ENCODE measurements at places on chromosomes 4 and X. TPM values are rescaled to one million over a fixed set of nuclear protein-coding genes. Genes with fewer than 3 reads are reported as not detected.

DNA sequence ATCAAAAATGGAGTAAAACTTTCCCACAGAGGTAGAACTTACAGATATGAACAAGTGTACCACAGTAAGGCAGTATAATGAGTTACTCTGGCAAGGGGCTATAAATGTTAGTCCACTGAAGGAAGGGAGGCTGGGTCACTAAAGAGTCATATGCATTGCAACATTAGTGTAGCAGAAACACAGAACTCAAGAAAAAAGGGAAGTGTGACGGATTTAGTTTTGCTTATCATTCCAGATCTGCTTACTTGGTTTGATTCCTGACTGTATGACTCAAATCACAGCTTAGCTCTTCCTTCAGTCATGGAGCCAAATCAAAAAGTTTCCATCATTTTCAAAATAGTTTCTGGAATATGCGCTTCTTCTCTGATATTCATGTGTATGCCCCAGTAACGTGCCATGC is 148.7 kb downstream of the FSTL5 start:
- DNase-seq: no peak

DNA sequence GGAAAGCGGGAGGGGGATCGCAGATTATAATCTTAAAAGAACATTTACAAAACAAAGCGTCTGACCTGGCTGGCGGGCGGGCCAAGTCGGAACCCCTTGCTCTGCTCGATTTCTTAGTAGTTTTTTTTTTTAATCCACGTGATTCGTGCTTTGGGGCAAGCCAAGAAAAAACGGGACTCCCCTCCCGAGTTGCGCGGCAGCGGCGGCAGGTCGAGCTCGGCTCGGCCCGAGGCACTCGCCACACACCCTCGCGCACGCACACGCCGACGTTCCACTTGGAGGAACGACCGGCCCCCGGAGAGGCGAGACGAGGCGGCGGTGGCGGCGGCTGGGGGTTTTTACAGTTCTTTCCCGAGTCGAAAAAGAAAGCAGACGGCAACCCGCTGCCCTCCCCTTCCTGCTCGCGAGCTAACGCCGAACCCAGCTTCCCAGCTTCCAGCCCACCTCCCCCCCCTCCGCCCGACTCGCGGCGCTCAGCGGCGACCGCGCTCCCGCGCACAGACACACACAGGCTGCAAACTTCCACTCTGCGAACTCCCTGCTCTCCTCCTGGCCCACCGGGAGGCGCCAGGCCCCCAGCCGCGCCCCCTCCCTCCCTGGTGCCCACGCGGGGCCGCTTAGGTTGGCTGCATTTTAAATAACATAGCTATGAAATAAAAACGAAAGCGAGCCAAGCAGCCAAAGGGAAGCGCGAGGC is 1.2 kb downstream of the BCOR start:
- peak; percentile 75 for DNase-seq

- no peak for DNase-seq
Observed at GRCh38 chr4:99400831-99401230, 34.3 kb downstream of the ADH7 start.

PNCK gene
- total RNA-seq: 3.6 TPM

RAB33A gene
- total RNA-seq: 0.67 TPM

DNA sequence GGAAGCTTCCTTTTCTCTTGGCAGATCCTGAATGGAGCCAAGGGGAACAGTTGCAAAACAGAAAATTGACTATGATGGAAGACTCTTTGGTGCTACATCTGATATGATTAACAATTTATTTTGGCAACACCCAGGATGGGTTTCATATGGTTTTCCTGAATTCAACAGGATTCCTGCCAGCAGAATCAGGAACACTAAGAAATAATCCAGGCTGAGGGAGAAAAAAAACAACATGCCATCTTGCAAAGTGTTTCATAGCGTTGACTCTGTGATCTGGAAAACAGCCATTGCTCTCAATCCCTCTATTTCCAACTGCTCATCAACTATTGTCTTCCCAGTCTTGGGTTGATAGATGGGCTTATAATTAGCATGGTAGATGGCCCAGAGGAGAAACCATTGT is 303.8 kb upstream of the KLF3 start:
- no peak for DNase-seq

- DNase-seq: no peak
Observed at GRCh38 chrX:154908821-154909220, 22.7 kb downstream of the F8A1 start.

DNA sequence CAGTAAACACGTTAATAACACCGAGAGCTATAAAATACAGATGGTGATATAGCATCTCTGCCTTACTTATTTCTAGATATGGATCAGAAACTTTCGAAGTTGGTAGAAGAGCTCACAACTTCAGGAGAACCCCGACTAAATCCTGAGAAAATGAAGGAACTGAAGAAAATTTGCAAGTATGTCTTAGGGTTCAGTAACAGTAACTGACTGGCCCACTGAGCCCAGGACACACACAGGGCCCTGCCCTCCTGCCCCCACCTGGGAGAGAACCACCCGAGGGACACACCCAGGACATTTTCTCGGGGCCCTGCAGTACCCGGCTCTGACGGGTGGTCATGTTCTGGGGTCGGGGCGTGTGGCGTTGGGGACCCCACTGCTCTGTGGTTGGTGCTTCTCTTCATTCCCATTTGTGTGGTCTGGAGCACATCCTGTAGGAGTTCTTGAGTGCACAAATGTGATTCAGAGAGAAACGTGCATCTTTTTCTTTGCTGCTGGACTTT is 1.1 kb downstream of the UVSSA start:
- no peak for DNase-seq

GRCh38 chr4:135545616-135546317 is 1344.2 kb upstream of the PABPC4L start:
- no peak for DNase-seq

DNA sequence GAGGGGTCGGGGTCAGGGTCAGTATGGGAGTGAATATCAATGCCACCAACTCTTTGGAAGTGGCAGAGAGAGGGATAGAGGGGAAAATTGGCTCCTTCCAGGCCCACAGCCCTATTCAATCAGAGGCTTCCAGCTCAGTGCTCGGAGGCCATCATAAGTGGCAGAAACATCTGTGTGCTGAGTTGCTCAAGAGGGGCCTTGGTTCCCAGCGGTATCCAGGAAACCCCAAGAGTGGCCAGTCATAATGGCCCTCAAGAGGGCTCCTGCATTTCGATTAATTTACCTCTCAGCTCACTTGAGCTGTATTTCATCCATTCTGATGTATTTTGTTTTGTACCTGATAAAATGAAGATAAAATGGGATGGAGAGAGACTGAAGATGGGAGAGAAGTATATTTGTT is 154.3 kb upstream of the EOLA2 start:
- DNase-seq: no peak

SPATA4 gene
- total RNA-seq: 0.25 TPM

DNA sequence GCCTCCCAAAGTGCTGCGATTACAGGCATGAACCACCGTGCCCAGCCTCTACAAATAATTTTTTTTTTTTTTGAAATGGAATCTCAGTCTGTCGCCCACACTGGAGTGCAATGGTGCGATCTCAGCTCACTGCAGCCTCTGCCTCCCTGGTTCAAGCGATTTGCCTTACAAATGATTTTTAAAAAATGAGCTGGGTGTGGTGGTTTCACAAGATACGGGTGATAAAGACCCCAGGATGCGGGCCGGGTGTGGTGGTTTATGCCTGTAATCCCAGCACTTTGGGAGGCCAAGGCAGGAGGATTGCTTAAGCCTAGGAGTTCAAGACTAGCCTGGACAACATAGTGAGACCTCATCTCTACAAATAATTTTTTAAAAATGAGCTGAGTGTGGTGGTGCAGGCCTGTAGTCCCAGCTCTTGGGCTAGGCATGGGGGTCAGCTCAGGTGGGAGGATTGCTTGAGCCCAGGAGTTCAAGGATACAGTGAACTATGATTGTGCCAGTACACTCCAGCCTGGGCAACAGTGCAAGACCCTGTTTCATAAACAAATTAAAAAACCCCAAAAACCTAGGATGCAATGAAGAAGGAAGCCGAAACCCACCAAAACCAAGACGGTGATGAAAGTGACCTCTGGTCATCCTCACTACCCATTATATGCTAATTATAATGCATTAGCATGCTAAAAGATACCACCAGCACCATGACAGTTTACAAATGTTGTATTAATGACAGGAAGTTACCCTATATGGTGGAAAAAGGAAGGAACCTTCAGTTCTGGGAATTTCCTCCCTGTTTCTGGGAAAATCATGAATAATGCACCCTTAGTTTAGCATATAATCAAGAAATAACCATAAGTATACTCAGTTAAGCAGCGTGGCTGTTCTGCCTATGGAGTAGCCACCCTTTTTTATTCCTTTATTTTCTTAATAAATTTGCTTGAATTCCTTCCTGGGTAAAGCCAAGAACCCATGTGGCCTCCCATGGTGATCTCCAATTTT is 27.7 kb downstream of the PDGFRA start:
- no peak for DNase-seq

PDE5A gene
- 7.3 TPM for total RNA-seq

DNA sequence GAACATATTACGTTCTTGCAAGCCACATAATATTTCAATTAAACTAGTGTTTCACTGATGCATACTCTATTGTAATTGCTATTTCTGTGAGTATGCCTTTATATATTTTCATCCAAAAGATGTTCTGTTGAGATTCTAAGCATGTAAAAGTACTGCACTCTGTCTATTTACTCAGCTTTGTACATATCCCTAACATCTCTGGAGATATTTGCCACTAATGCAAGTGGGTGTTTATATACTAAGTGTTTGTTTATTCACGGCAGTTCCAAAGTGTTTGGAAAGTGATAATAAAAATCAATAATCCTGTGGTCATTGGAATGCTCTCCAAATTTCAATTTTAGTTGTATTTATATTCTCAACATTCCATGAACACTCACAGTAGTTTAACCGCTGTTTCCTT is 1989.0 kb downstream of the C4orf33 start:
- DNase-seq: no peak

FAM156A gene
- 8.7 TPM for total RNA-seq

- DNase-seq: no peak
Observed at GRCh38 chr4:36111172-36111571, 133.1 kb downstream of the ARAP2 start.

IL21 gene
- not detected for total RNA-seq

DNA sequence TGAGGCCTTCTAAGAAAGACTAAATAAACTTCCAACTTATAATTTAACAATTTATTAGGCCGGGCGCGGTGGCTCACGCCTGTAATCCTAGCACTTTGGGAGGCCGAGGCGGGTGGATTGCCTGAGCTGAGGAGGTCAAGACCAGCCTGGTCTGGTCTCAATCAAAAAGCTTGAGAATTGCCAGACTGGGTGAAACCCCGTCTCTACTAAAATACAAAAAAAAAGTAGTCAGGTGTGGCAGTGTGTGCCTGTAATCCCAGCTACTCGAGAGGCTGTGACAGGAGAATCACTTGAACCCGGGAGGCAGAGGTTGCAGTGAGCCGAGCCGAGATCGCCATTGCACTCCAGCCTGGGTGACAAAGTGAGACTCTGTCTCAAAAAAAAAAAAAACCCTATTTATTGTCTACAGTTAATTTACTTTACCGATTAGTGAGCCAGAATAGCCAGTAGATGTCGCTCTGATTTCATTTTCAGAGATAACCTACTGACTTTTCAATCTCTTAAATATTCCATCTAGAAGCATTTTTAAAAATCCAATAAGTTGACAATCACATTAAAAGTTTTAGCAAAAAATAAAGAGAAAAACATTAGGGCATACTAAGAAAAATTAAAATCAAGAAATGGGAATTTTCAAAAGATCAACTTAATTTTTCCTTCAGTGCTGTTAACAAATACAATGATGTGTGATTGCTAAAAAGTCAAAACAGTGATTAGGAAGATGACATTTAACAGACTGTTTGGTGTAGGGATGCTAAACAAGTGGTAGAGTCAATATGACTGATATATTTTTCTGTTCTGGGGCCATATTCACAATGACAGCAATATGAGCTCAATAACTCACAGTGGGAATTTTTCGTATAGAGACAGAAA is 4.3 kb upstream of the SHROOM3 start:
- no peak for DNase-seq

GPR143 gene
- not detected for total RNA-seq

DNA sequence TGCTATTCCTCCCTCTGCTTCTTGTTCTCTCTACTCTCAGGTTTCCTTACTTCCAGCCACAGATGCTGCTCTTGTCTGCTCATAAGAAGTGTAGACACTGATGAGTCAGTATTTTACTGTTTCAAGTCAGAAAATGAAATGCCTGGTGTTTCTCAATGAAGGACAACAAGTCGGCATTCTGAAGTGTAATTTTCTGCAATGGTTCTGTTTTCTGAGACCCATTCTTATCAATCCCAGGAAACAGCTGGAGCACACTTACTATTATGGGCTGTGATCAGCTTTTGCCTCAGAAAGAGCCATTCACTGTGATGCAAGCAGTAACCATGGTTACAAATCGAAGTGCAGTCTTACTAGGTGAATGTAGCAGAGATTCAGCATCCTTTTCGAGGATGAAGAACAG is 42.0 kb downstream of the SLC4A4 start:
- DNase-seq: no peak

DNA sequence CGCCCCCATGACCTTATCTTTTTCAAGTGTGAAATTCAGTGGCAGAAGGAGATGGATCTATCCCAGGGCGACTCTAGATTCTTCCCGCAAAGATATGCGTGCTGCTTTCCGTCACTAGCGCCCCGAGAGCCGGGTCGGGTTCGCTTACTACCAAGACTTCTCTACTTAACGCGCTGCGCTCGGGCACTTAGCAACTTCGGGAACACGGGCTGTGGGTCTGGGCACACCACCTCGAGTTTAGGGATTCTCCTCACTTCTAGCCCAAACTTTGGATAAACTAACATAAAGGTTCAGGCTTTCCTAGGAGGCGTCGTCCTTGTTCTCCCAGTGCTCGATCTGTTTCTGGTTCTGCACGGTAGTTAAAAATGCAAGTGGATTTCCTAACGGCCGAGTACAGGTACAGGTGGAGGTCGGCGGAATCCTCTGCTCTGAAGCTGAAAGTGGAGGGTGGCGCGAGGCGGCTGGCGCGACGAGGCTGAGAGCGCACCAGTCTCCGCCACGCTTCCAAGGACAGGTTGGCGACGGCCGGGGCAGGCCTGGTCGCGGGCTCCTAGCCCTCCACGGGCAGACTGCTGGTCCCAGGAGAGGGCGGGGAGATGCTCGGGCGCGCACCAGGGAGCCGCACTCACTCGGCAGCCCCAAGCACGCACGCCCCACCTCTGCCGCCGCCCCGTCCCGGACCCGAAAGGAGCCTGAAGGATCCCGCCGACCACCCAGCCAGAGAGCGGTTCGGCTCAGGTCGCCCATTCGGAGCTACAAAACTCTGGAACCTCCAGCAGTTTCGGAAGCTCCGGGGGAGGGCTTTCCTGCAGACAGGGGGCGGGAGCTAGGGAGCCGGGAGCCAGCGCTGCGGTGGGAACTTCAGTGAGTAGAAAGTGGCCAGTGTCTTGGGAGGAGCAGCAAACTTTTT is 100.8 kb upstream of the TENM3 start:
- DNase-seq: no peak
